Naive thymus-derived CD8-positive, alpha-beta T cell (primary cell): ENCODE measurements at places on chromosomes 4 and X.
A peak's percentile ranks its signal among the peaks of the same experiment; 100 is the strongest.

GRCh38 chrX:13151828-13152517 is 107.6 kb upstream of the FAM9C start:
- DNase-seq, result peak; percentile 75

DNA sequence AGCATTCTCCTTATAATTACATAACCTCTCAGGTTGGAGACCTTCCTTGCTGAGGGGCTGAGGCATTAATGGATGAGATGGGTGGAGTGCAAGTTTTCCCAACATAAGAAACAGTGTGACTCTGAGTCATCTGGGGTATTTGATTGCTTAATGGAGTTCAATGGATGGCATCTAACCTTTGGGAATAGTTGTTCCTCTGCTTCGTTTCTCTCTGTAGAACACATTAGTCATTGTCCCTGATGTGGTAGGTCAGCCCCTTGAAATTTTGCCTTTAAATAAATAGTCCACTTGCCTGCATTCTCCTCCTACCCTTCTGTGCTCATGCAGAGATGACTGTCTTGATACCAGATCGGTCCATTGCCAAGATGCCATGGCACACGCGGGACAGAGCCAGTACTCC is 38.6 kb downstream of the SLITRK2 start:
- no peak for DNase-seq

DNA sequence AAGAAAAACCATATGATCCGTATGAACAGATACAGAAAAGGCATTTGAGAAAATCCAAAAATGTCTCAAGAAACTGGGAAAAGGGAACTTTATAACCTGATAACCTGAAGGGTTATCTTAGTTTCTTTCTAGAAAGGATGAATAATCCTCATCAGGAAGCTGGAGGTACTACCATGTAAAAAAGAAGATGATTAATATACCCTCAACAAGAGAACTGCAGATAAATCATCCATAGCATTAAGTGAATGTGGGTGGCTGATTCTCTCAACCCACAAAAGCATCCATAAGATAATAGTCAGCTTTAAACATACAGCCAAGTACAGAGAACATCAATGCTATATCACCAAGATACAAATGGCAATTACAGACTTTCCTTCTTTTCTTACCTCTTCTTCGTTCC is 26.4 kb downstream of the ANAPC10 start:
- no peak for DNase-seq

DNA sequence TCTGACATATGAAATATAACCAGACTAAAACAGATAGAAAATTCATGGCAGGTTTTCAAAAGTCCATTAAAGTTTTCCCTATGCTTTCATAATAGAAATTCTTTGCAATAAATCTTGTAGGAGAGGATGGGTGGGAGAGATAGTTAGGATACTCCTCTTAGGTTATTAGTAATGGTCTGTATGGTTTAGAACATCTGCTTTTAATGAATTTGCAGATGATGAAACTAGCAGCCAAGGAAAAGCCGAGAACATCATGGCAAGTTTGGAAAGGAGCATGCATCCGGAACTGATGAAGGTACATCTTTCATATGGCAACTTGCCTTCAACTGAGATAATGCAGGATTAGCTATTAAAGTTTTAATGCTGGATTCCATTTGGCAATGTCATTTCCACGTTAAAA is 70.7 kb downstream of the DOCK11 start:
- no peak for DNase-seq

DNA sequence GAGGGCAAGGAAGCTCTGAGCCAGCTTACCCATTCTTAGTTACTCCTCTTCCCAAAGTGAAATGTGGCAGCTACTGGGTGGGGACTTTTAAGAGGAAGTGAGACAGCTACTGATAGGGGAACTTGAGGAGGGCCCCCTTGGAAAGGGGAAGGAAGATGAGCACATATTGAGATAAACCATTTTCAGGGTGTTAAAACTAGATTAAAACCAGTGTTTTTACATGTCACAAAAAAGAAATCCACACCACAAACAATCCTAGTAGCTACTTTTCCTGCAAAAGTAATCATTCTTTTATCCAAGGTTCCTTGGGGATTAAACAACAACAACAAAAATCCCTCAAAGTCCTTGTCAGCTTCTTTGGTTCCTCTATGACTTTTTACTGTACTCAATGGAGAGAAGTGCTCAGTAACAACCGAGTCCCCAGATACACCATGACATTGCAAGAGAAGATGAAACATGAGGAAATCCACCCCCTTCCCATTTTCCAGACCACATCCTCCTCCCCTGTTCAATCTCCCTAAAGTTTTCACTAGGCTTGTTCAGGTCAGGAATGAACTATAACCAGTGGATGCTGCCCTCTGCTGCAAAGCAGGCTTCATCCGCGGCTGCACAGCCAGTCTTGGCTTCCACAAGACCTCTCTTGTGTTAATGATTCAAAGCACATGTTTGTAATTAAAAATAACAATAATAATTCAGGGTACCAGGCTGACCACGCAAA is 113.5 kb upstream of the TMEM164 start:
- DNase-seq, result no peak

DNA sequence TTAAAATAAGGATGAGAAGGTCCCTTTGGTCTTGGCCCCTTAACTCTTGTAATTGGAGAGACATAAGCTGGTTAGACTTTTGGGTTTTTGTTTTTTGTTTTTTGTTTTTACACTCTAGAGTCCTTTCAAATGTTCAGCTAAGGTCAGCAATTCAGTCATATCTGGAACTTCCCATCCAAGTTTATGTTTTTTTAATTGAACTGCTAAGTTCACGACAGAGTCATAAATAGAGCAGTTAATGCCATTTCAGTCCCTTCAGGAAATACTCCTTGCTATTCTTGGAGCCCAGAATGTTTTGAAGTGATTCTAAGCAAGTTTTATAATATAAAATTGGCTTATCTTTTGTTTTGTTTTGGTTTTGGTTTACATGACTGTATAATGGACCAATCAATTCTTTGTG is 329.4 kb upstream of the PABPC4L start:
- no peak for DNase-seq

GRCh38 chrX:68429216-68429615 is 4.1 kb downstream of the OPHN1 start:
- no peak for DNase-seq

GRCh38 chr4:130576218-130576617 is 1480.3 kb downstream of the C4orf33 start:
- DNase-seq, result no peak

DNA sequence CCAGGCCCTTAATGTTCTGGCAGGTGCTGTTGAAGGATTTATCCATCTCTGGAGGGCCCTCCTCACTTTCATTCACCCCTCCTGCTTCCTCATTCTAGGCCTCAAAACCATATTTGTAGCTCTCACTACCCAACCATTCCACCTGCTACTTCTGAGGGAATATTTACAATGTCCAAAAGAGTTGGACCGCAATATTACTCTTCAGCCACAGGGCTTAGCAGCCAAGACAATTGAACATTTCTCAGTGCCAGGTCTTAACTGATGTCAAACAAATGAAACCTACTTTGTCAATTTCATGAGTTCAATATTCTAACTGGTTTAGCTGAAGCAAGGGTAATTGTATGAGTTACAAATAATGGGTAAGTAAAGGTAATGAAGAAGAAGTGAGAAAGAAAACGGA is 113.2 kb downstream of the ENOX2 start:
- DNase-seq, result no peak

DNA sequence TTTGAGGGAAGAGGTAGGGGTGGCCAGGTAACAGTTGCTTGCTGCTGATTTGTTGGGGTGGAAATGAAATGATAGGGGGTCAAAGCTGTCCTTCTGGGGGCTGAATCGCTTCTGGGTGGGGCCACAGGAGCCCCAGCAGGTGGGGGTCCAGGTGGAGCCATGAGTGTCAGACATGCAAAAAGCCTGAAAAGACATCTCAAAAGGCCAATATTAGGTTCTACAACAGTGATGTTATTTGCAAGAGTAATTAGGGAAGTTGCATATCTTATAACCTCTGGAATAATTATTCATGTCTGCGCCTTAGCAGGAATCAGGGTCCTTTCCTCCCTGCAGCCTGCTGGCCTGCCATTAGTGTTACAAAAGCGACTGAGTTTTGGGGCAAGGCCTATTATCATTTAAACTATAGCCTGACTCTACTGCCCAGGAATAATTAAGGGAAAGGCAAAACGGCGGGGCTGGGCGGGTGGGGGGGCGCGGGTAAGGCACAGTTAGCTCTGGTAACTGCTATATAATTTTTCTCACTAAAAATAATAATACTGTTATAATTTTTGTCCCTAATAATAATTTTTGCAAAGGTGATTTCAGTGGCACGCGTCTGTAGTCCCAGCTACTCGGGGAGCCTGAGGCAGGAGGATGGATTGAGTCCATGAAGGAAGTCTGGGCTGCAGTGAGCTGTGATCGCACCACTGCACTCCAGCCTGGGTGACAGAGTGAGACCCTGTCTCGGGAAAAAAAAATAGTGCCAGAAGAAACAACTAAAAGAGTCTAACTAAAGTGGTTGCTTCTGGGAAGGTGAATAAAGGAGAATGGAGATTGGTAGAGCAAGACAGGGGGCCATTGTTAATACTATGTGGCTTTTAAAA is 145.7 kb downstream of the MAGEB17 start:
- no peak for DNase-seq

GRCh38 chrX:49987651-49988050 is 65.3 kb downstream of the CLCN5 start:
- no peak for DNase-seq

DNA sequence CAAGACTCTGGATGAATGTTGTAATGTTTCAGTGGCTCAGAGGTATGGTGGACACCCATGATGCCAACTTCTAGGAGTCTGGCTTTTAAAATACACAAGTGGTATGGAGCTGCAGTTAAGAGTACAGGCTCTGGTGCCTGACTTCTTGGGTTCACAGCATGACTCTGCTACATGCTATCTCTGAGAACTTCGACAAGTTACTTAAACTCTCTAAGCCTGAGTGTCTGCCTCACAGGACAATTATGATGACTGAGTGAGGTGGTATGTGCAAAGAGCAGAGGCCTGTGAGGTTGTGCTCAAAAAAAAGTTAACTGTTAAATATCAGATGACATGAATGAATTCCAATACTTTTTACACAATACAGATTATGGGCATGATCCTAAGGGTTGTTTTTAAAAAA is 90.9 kb upstream of the SRD5A3 start:
- no peak for DNase-seq

GRCh38 chr4:153520801-153521329 is 54.7 kb downstream of the TMEM131L start:
- DNase-seq, result no peak

GRCh38 chrX:11543249-11543648 is 122.5 kb downstream of the ARHGAP6 start:
- DNase-seq, result no peak

GRCh38 chr4:128657638-128658037 is 151.9 kb upstream of the JADE1 start:
- no peak for DNase-seq

GRCh38 chr4:1746265-1746691 is 25.0 kb downstream of the TACC3 start:
- DNase-seq, result peak; percentile 73

DNA sequence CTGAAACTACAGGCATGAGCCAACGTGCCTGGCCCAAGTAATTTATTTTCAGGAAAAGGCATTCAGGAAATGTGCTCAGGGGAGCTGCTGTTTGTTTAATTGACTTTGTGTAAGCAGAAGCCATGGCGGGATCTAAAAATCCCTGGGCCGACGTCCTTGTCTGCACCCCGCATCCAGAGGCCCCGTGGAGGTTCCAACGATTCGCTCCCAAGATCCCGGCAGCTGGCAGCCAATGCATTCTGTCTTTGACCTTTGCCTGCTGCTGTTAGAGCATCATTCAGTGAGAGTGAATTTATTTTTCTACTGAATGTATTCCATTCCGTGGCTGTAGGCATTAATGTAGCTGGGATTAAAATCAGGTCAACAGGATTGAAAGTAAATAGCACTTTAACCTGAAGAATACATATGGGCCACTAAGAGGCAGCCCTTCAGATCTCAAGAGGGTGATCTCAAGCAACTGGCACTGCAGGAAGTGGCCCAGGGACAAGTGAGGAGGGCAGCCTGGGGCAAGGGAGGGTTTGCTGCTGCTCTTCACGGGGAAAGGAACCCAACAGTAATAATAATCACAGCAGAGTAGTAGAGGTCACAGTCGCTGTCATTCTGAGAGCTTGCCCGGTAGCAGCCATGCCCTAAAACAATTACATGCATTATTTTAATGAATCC is 75.2 kb downstream of the PSAPL1 start:
- DNase-seq, result no peak
